T-helper 2 cell treated with Interferon-gamma antibody and Interleukin-4, amounts not matched to agents 100 ng/mL and 5 ng/mL, for 36 hours (primary cell): ENCODE measurements at places on chromosomes 12 and 14. TPM values are rescaled to one million over a fixed set of nuclear protein-coding genes. Genes with fewer than 3 reads are reported as not detected.

Gene TESPA1
- total RNA-seq, result 221 and 225 TPM in 2 replicates

Gene KRT74
- total RNA-seq, result not detected in 2 replicates

Gene REC8
- 66.0 and 68.7 TPM in 2 replicates for total RNA-seq

Gene KRT2
- 0.07 and 0.09 TPM in 2 replicates for total RNA-seq

Gene LUM
- not detected in 2 replicates for total RNA-seq

Gene NTN4
- not detected in 2 replicates for total RNA-seq

Gene PTCSC3
- not detected in 2 replicates for total RNA-seq

Gene NOPCHAP1
- 16.6 and 17.2 TPM in 2 replicates for total RNA-seq

Gene SLC5A8
- total RNA-seq, result not detected in 2 replicates

Gene KRT71
- total RNA-seq, result not detected in 2 replicates

Gene FGD4
- total RNA-seq, result 0.16 and 0.48 TPM in 2 replicates

Gene IAPP
- total RNA-seq, result not detected in 2 replicates

Gene RAB15
- total RNA-seq, result 3.2 and 3.4 TPM in 2 replicates

Gene ARHGDIB
- total RNA-seq, result 1,650 and 1,655 TPM in 2 replicates

Gene PTPRB
- total RNA-seq, result not detected in 2 replicates

Gene LRRK2
- 0.14 TPM in 1 of 2 replicates, not detected in the other for total RNA-seq

Gene COCH
- 0.80 and 1.3 TPM in 2 replicates for total RNA-seq

Gene DMAC2L
- 15.4 and 16.1 TPM in 2 replicates for total RNA-seq

Gene SLCO1A2
- total RNA-seq, result 0.02 TPM in 1 of 2 replicates, not detected in the other

Gene TMTC3
- 5.9 and 6.8 TPM in 2 replicates for total RNA-seq

Gene SYT1
- total RNA-seq, result not detected in 2 replicates

Gene SYT10
- total RNA-seq, result not detected in 2 replicates

Gene SYNE3
- 51.8 and 52.8 TPM in 2 replicates for total RNA-seq

Gene MGAT2
- 69.2 and 70.0 TPM in 2 replicates for total RNA-seq

Gene ST8SIA1
- 0.32 and 0.39 TPM in 2 replicates for total RNA-seq

Gene ERP27
- 12.2 and 13.3 TPM in 2 replicates for total RNA-seq

Gene RASAL1
- total RNA-seq, result 0.09 and 0.14 TPM in 2 replicates

Gene TMEM119
- total RNA-seq, result 0.30 and 0.41 TPM in 2 replicates

Gene EXOC3L4
- total RNA-seq, result not detected in 2 replicates

Gene RD3L
- not detected in 2 replicates for total RNA-seq

Gene OR6C74
- not detected in 2 replicates for total RNA-seq

Gene GPRC5D
- not detected in 2 replicates for total RNA-seq

Gene LRCOL1
- total RNA-seq, result not detected in 2 replicates

Gene RACGAP1
- total RNA-seq, result 144 and 145 TPM in 2 replicates

Gene DNAJC22
- total RNA-seq, result 0.11 TPM in 1 of 2 replicates, not detected in the other
